AG09319 (cell line): ENCODE measurements at places on chromosomes 12 and 14.
A peak's percentile ranks its signal among the peaks of the same experiment; 100 is the strongest.

- DNase-seq, result no peak
These were observed 243.3 kb upstream of the KRR1 start for GRCh38 chr12:75754698-75755097.

DNA sequence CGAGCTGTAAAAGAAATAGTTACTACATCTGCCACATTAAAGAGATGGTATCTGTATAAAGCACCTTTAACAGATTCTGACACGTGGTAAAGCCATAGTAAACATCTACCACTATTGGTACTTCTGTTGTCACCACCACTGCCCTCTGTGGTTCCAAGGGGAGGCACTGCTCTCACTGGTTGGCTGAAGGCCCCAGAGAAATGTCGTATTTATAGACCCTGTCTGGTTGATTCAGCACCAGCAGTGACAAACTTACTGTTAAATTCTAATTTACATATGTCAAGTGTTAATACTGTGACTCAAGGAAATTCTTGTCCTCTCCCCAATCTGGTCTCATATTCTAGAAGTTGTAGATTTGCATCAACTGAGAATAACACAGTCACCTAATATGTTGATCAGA is 281.1 kb downstream of the ERC1 start:
- no peak for DNase-seq

GRCh38 chr12:116125956-116126566 is 151.4 kb downstream of the MED13L start:
- DNase-seq, result no peak

DNA sequence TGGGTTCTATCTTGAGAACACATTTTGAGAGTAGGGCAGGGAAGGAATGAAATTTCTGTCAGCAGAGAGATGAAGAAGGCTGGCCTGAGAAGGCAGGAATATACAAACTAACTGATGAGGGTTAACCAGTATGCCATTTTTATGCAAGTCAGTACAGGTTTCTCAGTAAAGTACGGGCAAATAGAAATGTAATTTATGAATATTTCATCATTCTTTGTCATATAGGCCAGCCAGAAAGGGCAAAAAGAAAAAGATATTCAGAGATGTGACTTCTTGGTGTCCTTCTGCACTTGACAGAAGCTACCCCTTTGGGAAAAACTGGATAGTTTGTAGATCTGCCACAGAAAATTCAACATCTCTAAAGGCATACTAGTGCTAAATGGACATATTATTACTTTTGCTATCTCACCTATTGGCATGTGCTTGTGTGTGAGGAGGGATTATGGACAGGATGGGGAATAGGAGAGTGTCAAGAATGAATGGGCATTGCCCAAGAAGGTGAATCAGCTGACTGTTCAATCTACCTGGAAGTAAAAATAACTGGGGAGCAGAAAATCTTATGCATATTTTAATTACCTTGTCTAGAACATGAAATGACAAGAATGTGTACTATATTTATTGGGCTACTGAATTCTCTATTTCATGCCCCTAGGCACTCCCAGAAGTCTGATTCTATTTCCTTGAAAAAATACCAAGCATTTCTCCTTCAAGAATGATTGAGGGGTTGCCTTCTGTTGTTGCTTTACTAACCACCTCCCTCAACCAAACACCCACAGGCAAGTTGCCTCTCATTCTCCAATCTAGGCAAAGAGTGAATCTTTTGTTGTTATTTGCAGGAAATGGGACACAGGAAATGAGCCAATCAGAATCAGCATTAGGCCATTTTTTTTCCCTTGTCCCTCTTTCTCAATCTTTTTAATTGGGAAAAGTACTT is 175.1 kb upstream of the SLC38A2 start:
- no peak for DNase-seq

DNA sequence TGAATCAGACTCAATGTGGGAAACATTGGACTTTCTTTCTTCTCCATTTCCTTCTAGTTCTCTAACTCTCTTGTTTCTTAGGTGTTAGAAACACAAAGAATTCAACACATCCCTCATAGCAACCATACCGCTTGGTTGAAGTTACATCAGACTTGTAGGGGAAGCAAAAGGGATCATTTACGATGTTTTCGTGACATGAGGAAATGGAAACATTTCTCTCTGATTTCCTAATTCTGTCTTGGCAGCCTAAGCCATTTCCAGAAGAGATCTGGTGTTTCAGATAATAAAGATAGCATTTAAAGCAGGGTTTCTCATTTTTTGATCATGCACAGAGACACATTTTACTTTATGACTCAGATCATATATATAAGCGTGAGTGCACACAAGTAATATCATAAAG is 202.0 kb downstream of the TMEM132C start:
- no peak for DNase-seq

DNA sequence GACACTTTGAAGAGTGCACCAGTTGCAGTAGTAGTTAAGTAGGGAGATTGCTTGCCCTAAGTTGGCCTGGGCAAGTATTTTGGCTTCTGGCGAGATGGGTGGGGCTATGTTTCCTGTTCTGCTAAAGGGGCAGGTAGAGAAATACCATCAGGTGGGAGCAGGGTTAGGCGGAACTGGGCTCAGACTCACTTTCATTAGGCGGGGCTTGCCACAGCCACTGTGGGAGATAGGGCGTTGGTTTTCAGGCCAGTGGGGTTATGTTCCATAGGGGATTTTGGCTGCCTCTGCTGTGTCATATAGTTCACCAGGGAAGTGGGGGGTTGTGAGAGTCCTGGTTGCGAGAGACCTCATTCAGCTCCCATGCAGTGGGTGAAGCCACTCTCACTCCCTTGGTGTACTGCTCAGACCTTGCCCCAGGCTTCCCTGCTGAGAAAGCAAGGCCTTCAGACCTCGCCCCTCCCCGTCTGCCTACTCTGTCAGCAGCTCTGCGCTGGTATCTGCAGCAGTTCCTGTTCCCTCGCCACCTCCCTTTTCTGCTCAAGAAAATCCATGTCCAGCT is 43.3 kb downstream of the AEBP2 start:
- no peak for DNase-seq

DNA sequence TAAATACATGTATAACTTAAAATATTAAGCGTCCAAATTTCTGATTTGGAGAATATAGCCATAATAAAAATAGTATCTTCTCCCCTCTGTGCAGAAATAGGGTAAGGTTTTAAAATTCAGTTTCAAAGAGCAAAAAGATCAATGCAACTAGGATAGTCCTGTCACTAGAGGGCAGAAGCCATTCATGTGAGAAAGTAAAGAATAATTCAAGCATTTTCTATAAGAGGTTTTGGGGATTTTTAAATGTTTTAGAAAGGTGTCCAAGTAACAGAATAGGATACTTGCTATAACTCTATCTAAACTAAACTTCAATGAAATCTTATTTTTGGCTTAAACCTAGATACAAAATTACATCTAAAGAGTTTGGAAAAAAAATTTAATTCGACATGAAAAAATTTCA is 50.3 kb downstream of the ADAMTS20 start:
- DNase-seq, result peak; percentile 2

DNA sequence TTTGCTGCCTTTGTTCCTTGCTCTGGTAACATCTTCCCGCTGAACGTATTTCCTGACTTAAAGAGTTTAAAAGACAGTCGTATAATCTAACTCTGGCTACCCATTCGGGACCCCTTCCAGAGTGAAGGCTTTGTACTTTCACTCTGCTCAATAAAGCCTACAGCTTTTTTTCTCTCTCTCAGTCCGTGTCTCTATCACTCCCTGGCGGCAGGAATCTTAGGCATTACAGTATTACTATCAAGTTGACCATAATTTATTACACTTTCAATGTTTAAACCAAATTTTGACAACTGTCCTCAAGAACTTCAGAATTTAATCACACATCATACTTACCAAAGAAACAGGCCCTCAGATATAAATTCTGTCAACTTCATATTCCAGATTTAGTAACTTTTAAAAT is 967.9 kb downstream of the FSCB start:
- no peak for DNase-seq

- DNase-seq, result no peak
These were observed 4.3 kb downstream of the CCNT1 start for GRCh38 chr12:48712209-48712608.

- no peak for DNase-seq
These were observed 48.8 kb downstream of the LRCOL1 start for GRCh38 chr12:132561427-132562156.

- no peak for DNase-seq
These were observed 1.7 kb downstream of the ATF7IP start for GRCh38 chr12:14367040-14367661.

GRCh38 chr12:119843100-119843499 is 34.0 kb downstream of the CIT start:
- DNase-seq, result peak; percentile 20

- no peak for DNase-seq
These were observed 116.5 kb downstream of the METTL25 start for GRCh38 chr12:82474798-82475184.

DNA sequence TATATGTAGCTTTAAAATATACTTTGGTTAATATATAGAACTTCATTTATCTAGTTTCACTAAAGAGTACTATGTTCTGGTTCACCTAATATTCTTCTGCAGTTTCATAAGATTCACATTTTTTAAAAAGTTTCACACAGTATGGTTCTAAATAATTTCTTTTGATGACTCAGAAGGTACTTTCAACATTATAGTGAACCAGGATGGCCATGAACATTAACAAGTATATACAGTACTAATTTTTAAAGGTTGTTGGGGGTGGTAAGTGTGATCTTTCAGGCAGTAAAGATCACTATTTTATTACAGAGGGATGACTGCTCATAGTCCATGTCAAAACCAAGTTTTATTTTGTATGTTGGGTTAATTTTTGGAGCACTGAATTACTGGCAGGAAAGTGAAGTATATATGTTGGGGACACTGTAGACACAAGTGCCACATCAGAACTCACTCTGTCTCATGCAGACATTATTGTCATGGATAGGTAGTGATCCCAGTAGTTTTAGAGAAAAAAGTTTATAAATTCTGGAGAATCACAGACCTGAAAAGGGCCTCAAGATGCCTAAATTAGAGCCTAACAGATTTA is 60.0 kb downstream of the DCAF5 start:
- DNase-seq, result no peak

- DNase-seq, result peak; percentile 16
These were observed 30.5 kb downstream of the PPP2R5C start for GRCh38 chr14:101791919-101792572.

DNA sequence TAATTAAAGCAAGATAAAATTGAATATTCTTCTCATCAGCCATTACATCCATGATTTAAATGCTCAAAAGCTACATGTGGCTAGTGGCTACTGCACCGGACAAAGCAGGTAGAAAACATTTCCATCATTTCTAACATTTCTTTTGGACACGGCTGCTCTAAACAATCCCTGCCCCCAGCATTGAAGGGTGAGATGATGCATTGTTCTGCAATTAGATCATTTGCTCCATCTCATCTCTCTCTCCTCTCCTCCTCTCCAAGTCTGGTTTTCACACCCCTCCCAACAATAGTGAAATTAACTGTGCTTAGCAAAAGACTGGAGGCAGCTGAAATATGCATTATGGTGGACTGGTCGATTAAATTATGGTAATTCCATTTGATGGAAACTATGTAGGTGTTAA is 288.5 kb downstream of the KSR2 start:
- DNase-seq, result no peak

- DNase-seq, result no peak
These were observed 4.3 kb downstream of the NCKAP5L start for GRCh38 chr12:49823951-49824350.

DNA sequence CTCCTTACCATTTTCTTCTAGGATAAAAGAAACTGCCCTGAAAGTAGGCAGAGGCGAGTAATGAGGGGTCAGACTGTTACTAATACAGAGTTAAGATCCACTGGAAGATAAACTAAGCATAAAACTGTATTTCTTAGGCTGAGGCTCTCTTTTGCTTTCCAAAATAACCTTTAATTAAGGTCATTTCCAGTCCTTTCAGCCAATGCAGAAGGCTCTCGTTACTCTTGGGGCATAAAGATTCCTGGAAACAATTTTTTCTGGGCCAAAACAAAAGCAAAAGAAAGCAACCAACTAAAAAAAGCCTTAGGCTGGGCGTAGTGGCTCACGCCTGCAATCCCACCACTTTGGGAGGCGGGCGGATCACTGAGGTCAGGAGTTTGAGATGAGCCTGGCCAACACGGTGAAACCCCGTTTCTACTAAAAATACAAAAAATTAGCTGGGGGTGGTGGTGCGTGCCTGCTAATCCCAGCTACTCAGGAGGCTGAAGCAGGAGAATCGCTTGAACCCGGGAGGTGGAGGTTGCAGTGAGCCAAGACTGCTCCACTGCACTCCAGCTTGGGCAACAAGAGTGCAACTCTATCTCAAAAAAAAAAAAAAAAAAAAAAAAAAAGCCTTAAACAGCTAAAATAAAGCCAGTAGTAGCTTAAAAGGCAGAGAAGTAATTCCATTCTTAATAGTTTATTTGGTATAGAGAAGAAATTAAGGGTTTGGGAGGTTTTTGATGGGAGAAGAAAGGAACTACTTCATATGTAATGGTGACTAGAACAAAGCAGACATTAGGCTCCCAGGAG is 68.9 kb upstream of the STAC3 start:
- no peak for DNase-seq

DNA sequence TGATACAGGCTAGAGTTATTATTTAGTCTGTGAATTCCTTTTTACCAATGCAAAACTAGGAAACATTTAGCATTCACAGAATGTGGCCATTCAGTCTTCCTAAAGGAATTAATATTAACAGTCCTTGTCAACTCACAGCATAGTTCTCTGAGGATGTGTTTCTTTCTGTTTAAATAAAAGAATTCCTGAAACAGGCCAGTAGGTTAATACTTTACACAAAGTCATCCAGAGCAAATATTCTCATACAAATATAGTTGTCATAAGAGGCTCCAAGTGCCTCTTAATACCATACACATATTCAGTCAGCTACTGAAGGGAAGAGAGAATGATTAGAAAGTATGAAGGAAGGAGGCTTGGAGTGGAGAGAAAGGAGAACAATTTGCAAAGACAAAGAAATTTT is 120.1 kb downstream of the LMNTD1 start:
- DNase-seq, result no peak

DNA sequence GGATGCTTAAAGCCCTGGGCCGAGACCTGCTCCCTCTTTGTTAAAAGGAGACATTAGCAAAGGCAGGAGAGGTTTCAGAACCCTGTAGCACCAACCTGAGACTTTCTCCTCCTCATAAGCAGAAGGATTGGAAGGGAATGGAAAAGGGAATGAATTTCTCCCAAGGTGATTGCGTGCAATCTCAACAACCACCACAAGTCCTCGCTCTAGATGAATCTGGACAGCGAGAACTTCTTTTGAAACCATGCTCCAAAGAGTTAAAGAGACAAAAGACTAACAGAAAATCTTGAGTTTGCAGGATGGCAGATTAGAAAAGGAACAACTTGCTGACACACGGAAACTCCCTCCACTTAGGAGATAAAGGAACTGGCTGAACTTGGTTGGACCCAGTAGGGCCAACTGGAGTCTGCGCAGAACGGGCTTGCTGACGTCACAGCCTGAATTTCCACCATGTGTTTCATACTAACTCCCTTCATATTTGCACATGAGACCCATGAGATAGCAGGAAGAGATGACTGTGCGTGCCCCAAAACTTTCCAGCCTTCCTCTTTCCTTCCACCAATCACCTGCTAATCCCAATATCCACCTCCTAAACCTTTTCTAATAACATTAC is 137.0 kb downstream of the PTPN11 start:
- DNase-seq, result no peak

- no peak for DNase-seq
These were observed 61.6 kb downstream of the SERPINA3 start for GRCh38 chr14:94673781-94674231.
